ENCODE measurements at places on chromosomes 2 and 18. TPM values are rescaled to one million over a fixed set of nuclear protein-coding genes. Genes with fewer than 3 reads are reported as not detected.

GRCh38 chr2:157627594-157628476 lies 829 bp downstream of the ACVR1C start:
- peak; percentile 2 for DNase-seq

DNA sequence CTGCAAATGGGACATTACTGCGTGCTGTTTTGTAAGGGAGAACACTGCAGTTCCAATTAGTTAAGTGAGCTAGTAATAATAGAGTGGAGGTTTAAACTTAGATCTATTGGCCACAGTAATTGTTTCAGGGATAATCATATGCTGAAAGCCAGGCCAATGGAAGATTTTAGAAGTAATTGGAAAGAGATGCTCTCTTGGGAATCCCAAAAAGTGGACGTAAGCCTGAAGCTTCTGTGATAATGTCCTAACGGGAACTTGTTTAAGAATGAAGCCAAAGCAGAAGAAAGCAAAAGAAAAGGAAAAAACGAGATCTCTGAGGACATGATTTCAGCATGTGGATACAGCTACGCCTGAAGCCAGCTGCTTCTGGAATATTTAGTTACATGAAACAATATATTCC lies 594.6 kb downstream of the SLC4A3 start:
- DNase-seq: no peak

DNA sequence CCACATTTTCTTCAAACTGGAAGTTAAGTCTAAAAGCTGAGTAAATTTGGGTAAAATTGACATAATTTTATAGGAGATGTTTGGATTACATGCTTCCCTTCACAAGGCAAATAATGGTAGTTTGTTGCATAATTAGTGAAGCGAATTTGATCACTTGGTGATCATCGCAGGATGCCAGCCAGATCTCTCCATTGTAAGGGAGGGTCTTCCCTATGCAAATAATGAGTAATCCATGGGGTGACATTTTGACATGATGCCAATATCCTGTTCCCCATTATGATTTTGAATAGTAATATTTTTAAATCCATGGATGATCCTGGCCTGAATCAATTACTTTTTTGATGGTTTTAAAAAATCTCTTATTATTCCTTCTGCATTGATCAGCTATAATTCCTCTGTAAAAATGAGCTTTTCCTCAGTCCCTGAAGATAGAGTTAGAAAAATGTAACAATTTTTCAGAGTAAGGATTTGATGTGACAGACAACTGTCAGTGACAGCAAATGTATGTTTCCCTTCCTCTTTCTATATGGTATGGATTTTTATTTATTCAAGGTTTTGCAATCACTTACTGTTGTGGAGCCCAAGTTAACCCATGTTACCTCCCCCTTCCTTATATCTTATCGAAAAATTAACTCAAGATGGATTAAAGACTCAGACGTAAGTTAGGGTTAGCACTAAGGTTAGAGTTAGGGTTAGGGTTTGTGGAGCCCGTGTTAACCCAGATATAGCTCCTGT lies 21.4 kb downstream of the CCL20 start:
- no peak for DNase-seq

MC2R gene
- polyA plus RNA-seq: 0.24 TPM

COL3A1 gene
- polyA plus RNA-seq: 906 TPM

NT5C1B gene
- polyA plus RNA-seq: 0.71 TPM

DNA sequence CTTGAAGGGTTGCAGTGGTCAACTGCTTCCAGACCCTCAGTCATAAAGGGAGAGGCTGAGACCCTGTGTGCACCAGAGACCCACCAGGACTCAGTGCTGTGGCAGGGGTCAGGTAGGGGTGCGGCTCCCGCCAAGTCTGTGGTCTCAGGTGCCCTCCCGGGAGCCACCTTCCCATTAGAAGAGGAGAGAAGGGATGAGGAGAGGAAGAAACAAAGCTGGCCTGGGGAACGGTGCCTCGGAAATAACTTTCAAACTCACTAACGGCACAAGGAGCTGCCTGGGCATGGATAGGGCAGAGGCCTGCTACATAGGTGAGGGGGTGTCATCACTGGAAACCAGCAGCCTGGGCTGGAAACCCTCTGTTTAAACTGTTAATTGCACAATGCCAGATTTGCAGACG lies 84.9 kb downstream of the TPO start:
- no peak for DNase-seq

- no peak for DNase-seq
These were observed 60.2 kb upstream of the SPP2 start for GRCh38 chr2:233990261-233990798.

EPAS1 gene
- 48.6 TPM for polyA plus RNA-seq
